T-helper 9 cell (primary cell): ENCODE measurements at places on chromosomes 1 and 21.

GRCh38 chr21:14900611-14901010, 164.2 kb downstream of the NRIP1 start:
- DNase-seq: no peak

DNA sequence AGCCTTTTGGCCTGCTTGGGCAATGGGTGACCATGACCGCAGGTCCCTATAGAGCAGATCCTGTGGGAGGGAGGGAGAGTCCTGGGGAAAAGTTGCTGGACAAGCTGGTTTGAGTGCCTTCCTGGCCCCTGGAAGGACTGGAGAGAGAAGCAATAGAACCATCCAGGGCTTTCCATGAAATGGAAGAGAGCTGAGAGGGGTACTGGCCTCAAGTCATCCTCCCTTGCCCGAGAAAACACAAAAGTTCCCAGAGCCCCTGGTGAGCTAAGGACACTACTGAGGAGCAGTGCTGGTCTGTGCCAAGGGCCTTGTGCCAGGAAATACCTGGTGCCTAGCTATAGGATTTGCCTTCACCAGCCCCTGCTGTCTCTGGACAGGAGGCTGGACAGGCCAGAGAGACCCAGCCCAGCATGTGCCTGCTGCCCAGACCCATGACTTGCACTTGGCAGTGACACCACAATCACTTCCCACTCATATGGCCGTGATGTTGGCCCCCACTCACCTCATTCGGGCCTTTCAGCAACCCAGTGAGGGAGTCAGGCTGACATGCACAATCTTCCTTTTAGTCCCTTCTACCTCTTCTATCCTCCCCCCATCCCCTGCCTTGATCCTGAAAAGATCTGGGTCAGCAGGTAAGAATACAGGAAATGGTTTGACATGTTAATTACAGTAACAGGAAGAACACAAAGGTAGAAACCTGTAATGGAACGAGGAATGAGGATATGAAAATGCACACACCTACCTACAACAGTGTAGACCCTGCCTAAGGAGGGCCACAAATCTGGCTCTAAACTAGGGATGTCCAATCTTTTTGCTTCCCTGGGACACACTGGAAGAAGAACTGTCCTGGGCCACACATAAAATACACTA, 7.0 kb downstream of the SH3BP5L start:
- DNase-seq: no peak

- no peak for DNase-seq
These were observed 78.7 kb downstream of the PIK3R3 start for GRCh38 chr1:46053734-46054133.

GRCh38 chr1:15944308-15945010, 31.4 kb downstream of the ZBTB17 start:
- DNase-seq: no peak

- no peak for DNase-seq
These were observed 6.4 kb downstream of the LAMC1 start for GRCh38 chr1:183029591-183030000.

DNA sequence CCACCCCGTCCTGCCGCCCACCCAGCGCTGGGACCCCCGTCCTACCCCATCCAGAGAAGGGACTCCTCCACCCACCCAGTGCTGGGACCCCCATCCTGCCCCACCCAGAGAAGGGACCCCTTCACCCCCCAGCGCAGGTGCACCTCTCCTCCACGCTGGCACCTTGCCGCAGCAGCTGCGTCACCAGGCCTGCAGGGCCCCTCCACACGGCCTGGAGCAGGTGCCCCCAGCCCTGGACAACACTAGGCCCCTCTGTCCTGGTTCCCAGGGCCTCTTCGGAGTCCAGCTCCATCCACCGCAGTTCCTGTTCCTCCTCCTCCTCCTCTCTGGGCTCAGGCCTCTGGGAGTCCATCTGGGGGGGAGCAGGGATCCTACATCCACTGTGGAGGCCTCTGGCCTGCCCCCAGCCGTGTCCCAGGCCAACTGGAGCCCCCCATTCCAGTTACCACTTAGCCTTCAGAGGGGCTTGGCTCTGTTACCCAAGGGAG, 378 bp downstream of the ANKRD65 start:
- no peak for DNase-seq
